ENCODE measurements at places on chromosomes 3 and 15.

- no peak for DNase-seq
Observed at GRCh38 chr3:32189693-32190092, 48.8 kb upstream of the CMTM8 start.

- DNase-seq = no peak
Observed at GRCh38 chr15:61169904-61170695, 59.0 kb downstream of the RORA start.

- no peak for DNase-seq
Observed at GRCh38 chr15:42577514-42578031, 2.2 kb downstream of the STARD9 start.

DNA sequence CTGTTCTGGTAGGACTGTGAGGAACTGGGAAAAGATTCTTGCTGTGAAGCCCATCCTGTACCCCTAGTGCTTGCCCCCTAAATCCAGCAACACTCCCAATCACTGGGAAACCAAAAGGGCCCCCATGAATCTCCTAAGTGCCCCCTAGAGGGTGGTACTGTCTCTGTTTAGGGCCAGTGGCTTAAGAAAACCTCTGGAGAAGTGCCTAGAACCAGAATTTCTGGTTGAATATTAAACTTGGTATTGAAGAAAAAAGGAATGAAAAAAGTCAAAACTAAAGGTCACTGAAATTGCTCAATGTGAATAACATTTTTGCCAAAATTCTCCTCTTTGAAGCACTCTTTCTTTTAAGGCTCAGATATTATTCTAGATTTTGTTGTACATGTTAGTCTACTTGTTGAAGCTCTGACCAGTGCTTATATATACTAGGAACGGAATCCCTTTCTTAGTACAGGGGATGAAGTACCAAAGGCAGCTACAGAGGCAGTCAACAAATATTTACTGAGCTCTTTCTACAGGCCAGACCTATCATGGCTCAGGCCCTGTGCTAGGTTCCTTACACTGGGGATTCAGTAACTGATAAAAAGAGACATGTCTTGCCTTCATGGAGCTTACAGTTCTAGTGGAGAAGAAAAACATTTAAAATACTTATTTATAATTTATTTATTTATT is 138.8 kb downstream of the MYLK start:
- no peak for DNase-seq

- DNase-seq = no peak
Observed at GRCh38 chr3:43104660-43105595, 951 bp downstream of the POMGNT2 start.

DNA sequence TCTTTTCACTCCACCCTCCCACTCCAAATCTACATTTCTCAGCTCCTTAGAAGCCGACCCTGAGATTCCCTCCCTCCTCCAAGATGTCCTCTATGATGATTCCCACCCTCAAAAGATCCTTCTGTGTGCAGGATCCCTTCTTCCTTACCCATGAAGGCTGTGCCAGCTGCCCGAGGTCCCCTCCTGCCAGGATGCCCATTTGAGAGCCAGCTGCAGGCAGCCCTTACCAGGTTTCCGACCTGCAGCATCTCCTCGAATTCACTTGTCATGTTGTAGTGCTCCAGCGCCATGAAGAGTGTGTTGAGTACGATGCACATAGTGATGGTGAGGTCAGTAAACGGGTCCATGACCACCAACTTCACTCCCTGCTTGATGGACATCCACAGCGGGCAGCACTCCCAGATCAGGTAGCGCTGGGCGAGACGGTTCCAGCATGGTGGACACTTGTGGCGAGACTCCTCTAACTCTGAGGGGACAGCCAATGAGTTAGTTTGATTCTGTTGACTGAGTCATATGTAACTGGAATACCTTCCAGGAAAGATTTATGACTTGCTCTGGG is 51.9 kb downstream of the SCN5A start:
- no peak for DNase-seq
